ENCODE measurements at places on chromosomes 11 and 22. TPM values are rescaled to one million over a fixed set of nuclear protein-coding genes. Genes with fewer than 3 reads are reported as not detected.

Gene RAB39A
- not detected for total RNA-seq

Gene PLEKHB1
- total RNA-seq, result 0.40 TPM

Gene GAS2
- 2.0 TPM for total RNA-seq

Gene OR51E1
- not detected for total RNA-seq

Gene APOL6
- total RNA-seq, result 14.7 TPM

Gene SLC22A12
- not detected for total RNA-seq

Gene SYNGR1
- total RNA-seq, result 9.0 TPM

Gene UBQLN3
- total RNA-seq, result 0.13 TPM

Gene CLCF1
- total RNA-seq, result 7.7 TPM

Gene ISX
- total RNA-seq, result not detected

Gene BTG4
- total RNA-seq, result not detected

Gene PANX3
- total RNA-seq, result not detected

Gene ENTHD1
- total RNA-seq, result not detected

Gene YPEL1
- 1.3 TPM for total RNA-seq

Gene ACTN3
- not detected for total RNA-seq

Gene RTN4R
- total RNA-seq, result 0.13 TPM

Gene LMF2
- total RNA-seq, result 24.8 TPM

Gene KDM4E
- not detected for total RNA-seq

Gene LTBP3
- 59.5 TPM for total RNA-seq

Gene CEND1
- total RNA-seq, result 0.66 TPM

Gene SLC22A9
- not detected for total RNA-seq

Gene LRRC75B
- 2.2 TPM for total RNA-seq

Gene OR52H1
- 0.66 TPM for total RNA-seq

Gene MS4A6E
- total RNA-seq, result not detected

Gene SCGB1D2
- total RNA-seq, result not detected

Gene BACE1
- 41.5 TPM for total RNA-seq

Gene TRPM5
- not detected for total RNA-seq

Gene CD59
- total RNA-seq, result 1,661 TPM

Gene HTR3A
- total RNA-seq, result not detected

Gene SESN3
- 55.0 TPM for total RNA-seq

Gene SEC14L6
- total RNA-seq, result 0.12 TPM

Gene TRMT112
- 232 TPM for total RNA-seq

Gene CD3E
- not detected for total RNA-seq

Gene BRSK2
- 0.26 TPM for total RNA-seq

Gene PNPLA5
- not detected for total RNA-seq

Gene LDHAL6A
- not detected for total RNA-seq

Gene KRTAP5-2
- total RNA-seq, result not detected

Gene SULT4A1
- 0.26 TPM for total RNA-seq

Gene ZP1
- not detected for total RNA-seq

Gene F2
- not detected for total RNA-seq

Gene OR52E8
- not detected for total RNA-seq

Gene RAB38
- total RNA-seq, result 5.9 TPM

Gene RAC2
- 3.0 TPM for total RNA-seq

Gene OR5M3
- not detected for total RNA-seq

Gene RFPL1
- total RNA-seq, result not detected

Gene SLC6A5
- total RNA-seq, result not detected

Gene FGF19
- not detected for total RNA-seq

Gene SAA1
- not detected for total RNA-seq

Gene CECR2
- under 0.01 TPM for total RNA-seq

Gene ZNF215
- total RNA-seq, result 4.0 TPM

Gene TCIRG1
- total RNA-seq, result 69.5 TPM

Gene GSTT2B
- total RNA-seq, result 0.79 TPM

Gene KCNJ5
- 0.06 TPM for total RNA-seq

Gene LINC01488
- not detected for total RNA-seq

Gene DEUP1
- not detected for total RNA-seq

Gene KRTAP5-7
- not detected for total RNA-seq

Gene PDHX
- total RNA-seq, result 27.7 TPM

Gene TSPAN18
- total RNA-seq, result 0.92 TPM

Measured in aortic smooth muscle cell (primary cell).